ENCODE measurements at places on chromosomes 1 and 21.

DNA sequence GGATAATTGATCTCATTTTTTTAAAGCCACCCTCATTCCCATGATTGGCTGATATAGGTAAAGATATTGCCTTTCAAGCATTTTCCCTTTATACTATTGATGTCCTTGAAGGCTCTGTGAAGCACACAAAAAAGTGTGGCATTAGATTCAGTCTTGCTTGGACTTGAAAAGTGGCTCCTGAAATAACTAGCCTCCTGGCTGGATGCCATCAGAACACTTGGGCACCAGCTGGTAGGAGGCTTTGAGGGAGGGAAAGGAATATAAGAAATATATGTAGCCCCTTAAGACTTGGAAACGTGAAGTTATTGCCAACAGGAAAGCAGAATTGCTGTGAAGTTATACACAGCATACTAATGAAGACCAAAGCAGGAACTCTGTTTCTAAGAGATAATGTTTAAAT lies 14.1 kb downstream of the MTR start:
- no peak for DNase-seq

DNA sequence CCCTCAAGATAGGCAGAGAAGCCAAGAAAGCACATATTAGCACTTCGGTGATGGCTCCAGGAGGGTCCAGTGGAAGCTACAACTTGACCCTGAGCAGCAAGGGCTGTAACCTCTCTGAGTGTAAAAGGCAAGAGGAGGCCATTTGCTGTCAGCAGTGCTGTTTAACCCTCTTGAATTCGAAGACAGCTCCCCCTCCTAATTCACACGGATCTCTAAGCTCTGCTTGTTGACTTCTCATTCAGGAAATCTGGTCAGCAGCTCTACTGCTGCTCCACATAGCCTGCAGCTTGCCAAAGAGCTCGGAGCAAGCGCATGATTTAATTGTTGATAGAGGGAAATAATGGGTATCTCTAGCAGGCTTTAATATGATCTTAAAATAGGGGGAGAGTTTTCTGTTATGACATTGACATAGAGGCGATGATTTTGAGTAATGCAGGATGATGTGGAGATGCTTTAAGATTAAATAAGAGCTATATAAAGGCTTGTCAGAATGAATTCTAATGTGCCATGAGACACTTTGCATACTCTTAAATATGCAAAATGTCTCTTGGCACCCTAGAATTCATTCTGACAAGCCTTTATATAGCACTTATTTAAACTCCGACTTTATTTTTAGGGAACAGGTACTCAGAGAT lies 79.4 kb upstream of the USH2A start:
- DNase-seq = no peak

DNA sequence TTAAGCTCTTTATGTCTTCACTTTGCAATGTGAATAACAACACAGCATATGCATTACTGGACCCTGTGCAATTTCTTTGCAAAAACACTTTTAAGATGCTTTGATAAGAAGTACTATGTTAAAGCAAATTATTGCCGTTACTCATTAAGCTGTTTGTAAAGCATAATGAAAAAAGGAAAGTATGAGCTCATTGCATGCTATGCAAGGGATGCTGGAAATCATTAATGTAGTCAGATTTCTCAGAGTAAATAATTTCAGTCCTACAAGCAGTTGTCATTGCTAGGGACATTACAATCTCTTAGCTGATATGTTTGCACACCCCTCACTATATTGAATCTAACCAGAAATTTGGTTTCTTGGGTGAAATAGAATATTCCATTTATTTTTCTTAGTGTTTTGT lies 982.5 kb upstream of the ADGRL2 start:
- DNase-seq = no peak

GRCh38 chr1:94864821-94865220 lies 44.7 kb downstream of the SLC44A3 start:
- DNase-seq = no peak

- DNase-seq = no peak
These were observed 96.3 kb downstream of the GPATCH2 start for GRCh38 chr1:217534566-217534965.
